ENCODE measurements at places on chromosomes 5 and 9.

DNA sequence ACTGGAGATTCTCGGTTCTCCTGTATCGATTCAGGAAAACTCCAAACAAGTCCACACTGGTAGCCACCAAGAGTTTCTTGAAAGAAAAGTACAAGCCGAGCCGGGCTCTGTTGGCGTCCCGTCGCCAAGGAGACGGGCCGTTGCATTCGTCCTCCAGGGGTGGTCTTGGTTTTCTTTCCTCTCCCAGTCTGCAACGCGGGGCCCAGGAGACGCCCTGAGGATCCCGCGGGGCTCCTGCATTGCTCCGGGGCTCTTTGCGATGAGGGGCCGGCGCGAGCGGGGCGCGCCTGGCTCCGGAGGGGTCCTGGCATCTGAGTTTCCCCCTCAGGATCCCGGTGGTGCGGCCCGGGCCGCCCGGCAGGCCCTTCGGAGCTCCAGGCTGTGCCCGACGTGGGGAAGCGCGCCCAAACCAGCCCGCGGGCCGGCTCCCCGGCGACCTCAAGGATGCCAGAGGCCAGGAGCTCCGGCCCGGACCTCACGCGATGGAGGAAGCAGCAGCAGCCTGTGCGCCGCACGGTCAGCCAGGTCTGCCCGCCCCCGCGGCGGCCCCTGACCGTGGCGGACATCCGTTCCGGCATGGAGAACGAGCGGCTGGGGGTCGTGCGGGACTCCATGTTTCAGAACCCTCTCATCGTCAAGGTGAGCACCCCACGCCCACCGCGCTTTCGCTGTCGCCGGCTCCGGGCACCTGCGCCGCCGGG lies at the start of gene CFAP77:
Gene CFAP77 (plus strand): TSS at position 384 of the 701 bp plus-strand sequence. CDS start 61 bp downstream, at position 445.
- peak; percentile 81 for DNase-seq

- no peak for DNase-seq
Observed at GRCh38 chr5:145924849-145925248, 11.5 kb upstream of the SH3RF2 start.

DNA sequence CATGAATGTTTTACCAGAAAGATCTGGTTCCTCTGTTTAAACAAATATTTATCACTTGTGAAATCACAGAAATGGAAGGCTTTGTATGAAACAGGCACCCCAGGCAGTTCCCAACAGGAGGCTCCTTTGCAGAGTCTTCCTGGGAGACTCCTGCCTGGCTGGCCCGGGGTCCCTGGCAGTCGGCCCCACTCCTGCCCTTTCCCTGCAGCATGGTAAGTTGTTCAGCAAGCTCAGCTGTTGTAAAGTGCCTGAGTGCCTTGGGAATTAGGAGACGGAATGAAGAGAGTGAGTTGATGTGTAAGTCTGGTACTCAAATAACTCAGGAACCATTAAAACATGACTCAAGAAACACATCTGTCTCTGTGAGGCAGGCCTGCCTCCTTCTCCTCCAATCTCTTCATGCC lies 17.5 kb upstream of the LHFPL2 start:
- DNase-seq: peak; percentile 36

GRCh38 chr9:109299891-109300290 lies 21.0 kb downstream of the EPB41L4B start:
- DNase-seq: no peak

- DNase-seq: peak; percentile 78
Observed at GRCh38 chr9:2157277-2158110, 142.3 kb downstream of the SMARCA2 start.

DNA sequence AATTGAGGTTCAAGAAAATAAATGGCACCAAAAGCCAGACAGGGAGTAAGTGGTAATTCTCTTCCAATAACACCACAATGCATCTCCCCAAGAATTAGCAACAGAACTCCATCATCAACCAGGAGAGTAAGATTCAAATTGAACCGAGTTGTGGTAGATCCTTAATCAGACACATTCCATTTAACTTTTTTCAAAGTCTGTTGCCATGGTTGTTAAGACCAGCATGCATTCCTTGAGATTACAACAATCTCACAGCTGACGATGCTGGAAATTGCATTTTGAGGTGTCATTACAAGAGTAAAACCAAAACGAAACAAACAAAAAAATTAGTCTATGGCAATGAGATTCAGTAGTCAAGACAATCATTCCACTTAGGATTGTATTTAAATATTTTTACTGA lies 78.9 kb upstream of the ZNF462 start:
- peak; percentile 69 for DNase-seq

DNA sequence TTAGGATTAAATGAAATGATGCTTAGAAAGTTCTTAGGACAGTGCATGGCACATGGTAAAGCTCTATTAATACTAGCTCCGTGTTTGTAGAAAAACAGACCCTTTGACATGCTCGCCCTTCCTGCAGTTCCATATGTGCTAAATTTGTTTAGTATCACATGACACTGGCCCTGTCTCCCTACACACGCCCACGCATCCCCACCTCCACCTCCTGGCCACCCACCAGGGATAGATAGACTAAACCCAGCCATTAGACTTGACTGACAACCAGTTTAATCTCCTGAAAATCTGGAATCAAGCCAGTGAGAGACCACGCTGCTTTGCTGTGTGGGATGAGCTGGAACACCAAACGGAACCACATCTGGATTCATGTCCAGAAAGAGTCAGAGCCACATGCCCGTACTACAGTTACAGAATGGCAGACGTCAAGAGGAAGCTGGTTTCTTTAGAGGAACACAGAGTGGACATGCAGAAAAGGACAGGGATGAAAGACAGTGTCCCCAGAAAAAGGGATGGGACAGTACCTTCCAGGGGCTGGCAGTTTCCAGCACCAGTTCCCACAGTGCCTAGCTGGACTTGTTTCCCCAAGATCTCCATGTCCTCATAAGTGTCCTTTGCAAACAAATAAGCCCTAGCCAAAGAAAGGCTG lies 186.1 kb downstream of the PDZD2 start:
- DNase-seq: no peak

- DNase-seq: no peak
Observed at GRCh38 chr9:134344068-134344799, 18.0 kb downstream of the RXRA start.

GRCh38 chr5:172687940-172688339 lies 46.9 kb downstream of the NEURL1B start:
- DNase-seq: no peak

DNA sequence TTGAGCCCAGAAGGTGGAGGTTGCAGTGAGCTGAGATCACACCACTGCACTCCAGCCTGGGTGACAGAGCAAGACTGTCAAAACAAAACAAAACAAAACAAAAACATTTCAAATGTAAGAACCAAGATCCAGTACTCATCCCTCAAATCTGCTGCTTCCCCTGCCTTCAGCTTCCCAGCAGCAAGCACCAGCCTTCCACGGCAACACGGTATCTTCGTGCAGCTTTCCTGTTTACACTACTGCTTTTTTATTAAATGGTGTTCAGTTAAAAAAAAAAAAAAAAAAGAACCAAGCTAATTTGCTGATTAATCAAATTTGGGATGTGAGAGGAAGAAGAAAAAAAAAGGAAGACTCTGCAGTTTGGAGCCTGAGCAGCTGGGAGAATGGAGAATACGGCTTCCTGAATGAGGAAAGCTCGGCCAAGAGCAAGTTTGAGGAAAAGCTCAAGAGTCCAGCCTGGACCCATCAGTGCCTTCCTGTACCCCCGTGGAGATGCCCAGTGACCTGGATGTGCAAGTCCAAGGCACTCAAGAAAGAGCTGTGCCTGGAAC lies 28.0 kb upstream of the SLC2A8 start:
- DNase-seq: no peak

DNA sequence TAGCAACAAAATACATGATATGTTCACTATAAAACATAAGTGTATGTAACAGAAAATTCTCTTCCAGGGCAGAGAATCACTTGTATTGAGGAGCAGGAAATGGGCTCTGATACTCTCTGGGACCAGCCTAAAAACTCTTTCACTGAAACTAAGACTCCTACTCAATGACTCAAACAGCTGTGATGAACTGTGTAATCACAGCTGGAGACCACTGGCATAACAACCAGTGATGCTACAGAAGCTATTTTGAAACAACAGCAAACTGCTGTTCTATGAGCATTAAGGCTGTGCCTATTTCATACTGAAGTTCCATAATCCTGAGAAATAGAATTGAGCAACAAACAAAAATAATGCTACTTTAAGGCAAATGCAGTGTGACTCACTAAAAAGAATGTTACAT lies 594.0 kb downstream of the HINT1 start:
- peak; percentile 20 for DNase-seq

All from mesenchymal stem cell (in vitro differentiated cells and primary cell).